NCI-H446 (cell line): ENCODE measurements at places on chromosomes 1 and 21.

GRCh38 chr1:85240174-85240601 is 19.3 kb downstream of the C1orf52 start:
- no peak for DNase-seq

- no peak for DNase-seq
Observed at GRCh38 chr1:110682898-110683297, 8.2 kb upstream of the KCNA3 start.

DNA sequence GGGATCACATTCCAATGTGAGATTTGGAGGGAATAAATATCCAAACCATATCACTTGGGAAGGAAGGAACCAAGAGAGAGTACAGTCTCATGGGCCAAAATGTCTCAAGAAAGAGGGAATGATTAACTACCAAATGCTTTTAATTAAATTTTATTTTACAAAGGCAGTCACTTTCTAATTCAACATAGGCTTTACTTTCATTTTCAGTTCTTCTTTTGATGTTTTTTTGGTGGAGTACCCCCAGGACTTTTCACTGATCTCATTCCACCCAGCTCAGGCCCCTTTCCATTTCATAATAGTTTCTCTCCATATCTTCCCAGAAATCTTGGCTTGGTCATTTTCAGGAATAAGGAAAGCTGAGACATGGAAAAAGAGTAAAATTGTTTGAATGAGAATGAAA is 5.1 kb upstream of the SLAMF7 start:
- DNase-seq = no peak

DNA sequence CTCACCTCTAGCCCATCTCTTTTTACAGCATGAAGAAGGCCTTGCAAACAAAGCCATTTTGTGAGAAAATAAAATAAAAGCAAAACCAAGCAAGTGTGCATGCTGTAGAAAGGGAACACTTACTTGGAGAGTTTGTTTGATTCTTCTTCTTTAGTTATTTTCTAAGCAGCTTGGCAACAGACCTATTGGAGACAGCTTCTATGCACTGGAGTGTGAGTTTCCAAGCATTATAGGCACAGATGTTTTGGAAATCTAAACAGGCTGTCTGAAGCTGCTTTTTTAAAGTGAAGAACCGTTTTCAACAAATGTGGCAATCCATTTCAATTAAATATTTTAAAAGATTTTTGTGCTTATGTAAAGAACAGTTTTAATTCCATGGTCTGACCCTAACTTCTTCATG is 76.6 kb downstream of the NGF start:
- no peak for DNase-seq

DNA sequence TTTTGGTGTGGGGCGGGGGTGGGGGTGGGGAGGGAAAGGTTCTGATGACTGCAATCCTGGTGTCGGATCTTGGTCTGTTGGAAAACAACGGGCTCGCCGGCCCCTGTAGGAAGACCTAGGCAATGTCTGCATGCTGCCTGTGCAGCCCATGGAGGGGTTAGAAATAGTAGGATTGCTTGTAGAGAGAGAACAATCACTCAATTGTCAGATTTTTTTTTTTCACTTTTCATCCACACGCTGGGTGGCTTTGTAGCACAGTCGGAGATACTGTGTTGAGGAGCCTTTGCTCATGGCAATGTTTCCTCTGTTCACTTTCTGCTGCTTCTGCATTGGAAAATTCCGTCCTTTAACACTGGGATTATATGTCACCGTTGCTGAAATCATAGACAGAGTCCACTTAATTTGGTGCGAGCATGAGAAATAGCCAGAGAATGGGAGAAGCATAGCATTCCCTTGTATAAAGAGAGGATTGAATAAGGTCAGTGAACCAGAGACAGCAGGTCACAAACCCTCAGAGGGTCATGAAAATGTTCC is 107.5 kb downstream of the MRPS6 start:
- DNase-seq = no peak

- DNase-seq = no peak
Observed at GRCh38 chr21:42006765-42007164, 3.4 kb downstream of the ZBTB21 start.

GRCh38 chr21:16366207-16366606 is 636.4 kb downstream of the USP25 start:
- DNase-seq = no peak

GRCh38 chr1:25080294-25081209 is 150.5 kb upstream of the RUNX3 start:
- no peak for DNase-seq

- DNase-seq = peak; percentile 38
Observed at GRCh38 chr1:167056529-167057231, 33.5 kb downstream of the GPA33 start.

DNA sequence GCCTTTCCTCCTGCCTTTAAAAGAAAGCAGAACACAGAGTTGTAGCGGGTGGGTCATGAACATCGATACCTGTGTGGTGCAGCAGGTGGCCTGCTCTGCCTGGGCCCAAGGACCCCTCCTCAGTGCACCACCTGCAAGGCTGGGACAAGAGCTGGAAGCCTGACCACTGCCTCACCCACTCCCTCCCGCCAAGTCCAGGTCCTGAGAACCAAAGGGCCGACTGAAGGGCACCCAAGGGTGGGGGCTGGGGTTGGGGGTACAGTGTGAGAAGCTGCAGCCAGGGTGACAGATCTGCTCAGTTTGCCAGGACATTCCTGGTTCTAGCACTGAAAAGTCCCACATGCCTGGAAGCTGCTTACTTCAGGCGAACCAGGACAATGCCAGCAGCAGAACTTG is 36.1 kb downstream of the NTPCR start:
- no peak for DNase-seq

DNA sequence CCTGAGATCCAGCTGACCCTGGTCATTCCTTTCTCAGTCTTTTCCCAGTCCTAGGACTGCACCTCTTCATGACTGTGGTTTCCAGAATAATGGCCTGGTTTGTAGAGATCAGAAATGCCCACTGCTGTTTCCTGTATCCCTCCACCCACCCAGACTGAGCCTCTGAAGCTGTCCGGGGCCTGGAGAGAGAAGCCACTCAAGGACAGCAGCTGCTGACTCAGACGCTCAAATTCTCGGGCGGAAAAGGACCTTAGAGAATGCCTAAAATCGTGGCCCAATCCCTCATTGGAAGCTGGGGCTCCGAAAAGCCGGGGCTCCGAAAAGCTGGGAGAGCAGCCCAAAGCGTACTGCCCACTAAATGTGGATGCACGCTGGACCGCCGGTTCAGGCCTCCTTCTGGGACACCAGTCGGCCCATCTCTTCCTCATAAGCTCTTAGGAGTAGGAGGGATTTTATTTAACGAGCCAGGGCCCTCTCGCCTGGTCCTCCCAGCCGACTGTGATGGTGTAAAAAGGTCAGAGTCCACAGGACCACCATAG is 7.8 kb upstream of the GPR61 start:
- no peak for DNase-seq

GRCh38 chr1:115332813-115333608 is 5.0 kb downstream of the NGF start:
- no peak for DNase-seq
